ENCODE measurements at places on chromosomes 5 and 9.

DNA sequence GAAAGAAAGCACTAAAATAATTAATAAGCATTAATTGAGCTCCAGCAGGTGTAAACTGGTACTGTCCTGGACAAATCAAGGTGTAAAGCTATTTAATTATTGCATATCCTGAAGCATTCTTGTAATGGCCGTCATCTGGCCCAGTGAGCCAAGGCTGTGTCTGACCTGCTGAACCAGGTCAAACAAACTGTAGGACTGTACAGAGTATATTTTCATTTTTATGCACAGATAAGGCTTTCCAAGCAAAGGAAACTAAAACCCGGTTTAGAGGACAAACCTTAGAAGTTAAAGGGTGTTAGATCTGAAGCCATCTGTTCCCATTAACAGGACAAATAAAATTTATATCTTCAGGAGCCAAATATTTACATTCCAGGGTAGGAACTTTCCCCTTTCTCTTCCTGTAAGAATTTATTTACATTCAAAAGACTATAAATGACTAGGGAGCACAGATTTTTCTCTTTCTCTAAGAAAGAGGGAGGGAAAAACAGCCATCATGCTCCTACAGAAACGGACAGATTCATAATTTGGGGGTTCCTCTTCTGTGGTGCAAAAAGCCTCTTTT, 69.8 kb downstream of the ESM1 start:
- DNase-seq: no peak
- no peak overlapping the region for H3K27ac ChIP-seq
- no peaks in the 10 kb centered on the region for H3K4me1 ChIP-seq
- no peaks in the 10 kb centered on the region for H3K27me3 ChIP-seq

GRCh38 chr9:77546376-77546950, 101.7 kb downstream of the GNA14 start:
- no peak overlapping the region for H3K27ac ChIP-seq
- no peaks in the 10 kb centered on the region for H3K4me1 ChIP-seq

GRCh38 chr9:75233011-75233410, 144.7 kb downstream of the OSTF1 start:
- no peaks in the 10 kb centered on the region for H3K36me3 ChIP-seq
- no peaks in the 10 kb centered on the region for H3K27me3 ChIP-seq
- H3K4me1 ChIP-seq: no peaks in the 10 kb centered on the region
- H3K4me3 ChIP-seq: no peak overlapping the region
- no peak for DNase-seq
- no peak overlapping the region for H3K27ac ChIP-seq

GRCh38 chr5:38831909-38832308, 13.9 kb upstream of the OSMR start:
- H3K36me3 ChIP-seq: no peaks in the 10 kb centered on the region
- H3K4me1 ChIP-seq: no peaks in the 10 kb centered on the region
- no peak for DNase-seq
- H3K27ac ChIP-seq: no peak overlapping the region
- H3K27me3 ChIP-seq: no peaks in the 10 kb centered on the region
- no peak overlapping the region for H3K4me3 ChIP-seq

DNA sequence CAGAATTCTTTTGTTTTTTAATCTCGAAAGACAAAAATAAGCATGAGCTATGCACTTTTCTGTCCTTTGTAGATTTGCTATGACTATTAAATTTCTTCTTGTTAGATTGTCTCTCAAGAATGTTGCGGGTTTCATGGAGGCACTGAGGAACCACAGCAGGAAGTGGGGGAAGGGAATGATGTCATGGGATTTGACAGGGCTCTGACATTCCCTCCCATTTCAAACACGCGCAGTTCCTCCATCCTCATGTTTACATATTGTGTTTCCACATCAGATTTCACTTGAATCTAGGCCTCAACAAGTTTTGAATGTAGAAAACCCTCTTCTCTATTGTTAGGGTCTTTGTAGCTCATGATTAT, 154.8 kb downstream of the PALM2AKAP2 start:
- no peak for DNase-seq
- no peak overlapping the region for H3K27ac ChIP-seq
- peaks cover 16% of the 10 kb centered on the region for H3K4me1 ChIP-seq
- no peaks in the 10 kb centered on the region for H3K27me3 ChIP-seq
- no peak overlapping the region for H3K4me3 ChIP-seq

- H3K27ac ChIP-seq: no peak overlapping the region
- no peaks in the 10 kb centered on the region for H3K27me3 ChIP-seq
- no peaks in the 10 kb centered on the region for H3K4me1 ChIP-seq
- H3K36me3 ChIP-seq: no peaks in the 10 kb centered on the region
These were observed 135.8 kb downstream of the DCP2 start for GRCh38 chr5:113112435-113112834.

DNA sequence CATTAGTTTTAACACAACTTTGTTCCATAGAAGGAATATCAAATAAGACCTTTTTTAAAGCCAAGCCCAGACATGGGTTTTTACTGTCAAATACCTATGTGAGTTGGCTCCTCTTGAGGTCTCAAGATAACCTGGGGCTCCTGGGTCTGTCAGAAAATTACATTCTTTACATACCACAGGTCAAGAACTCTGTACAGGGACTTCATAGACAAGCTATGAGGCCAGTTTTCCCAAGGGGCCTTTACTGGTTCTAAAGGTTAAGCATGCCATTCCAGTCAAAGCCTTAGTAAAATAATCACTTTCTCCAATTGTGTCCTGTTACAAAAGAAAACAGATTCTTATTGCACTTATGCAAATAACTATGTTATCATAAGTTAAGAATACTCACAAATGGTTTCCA, 15.5 kb upstream of the SMC2 start:
- no peak for DNase-seq
- H3K4me1 ChIP-seq: no peaks in the 10 kb centered on the region
- no peak overlapping the region for H3K4me3 ChIP-seq
- no peaks in the 10 kb centered on the region for H3K36me3 ChIP-seq

GRCh38 chr9:88925481-88925880, 65.8 kb upstream of the S1PR3 start:
- no peaks in the 10 kb centered on the region for H3K36me3 ChIP-seq
- H3K27ac ChIP-seq: no peak overlapping the region
- no peak for DNase-seq

- H3K36me3 ChIP-seq: no peaks in the 10 kb centered on the region
- no peak overlapping the region for H3K4me3 ChIP-seq
- DNase-seq: no peak
- H3K4me1 ChIP-seq: no peaks in the 10 kb centered on the region
These were observed 164.4 kb upstream of the OR13F1 start for GRCh38 chr9:104339692-104340091.

DNA sequence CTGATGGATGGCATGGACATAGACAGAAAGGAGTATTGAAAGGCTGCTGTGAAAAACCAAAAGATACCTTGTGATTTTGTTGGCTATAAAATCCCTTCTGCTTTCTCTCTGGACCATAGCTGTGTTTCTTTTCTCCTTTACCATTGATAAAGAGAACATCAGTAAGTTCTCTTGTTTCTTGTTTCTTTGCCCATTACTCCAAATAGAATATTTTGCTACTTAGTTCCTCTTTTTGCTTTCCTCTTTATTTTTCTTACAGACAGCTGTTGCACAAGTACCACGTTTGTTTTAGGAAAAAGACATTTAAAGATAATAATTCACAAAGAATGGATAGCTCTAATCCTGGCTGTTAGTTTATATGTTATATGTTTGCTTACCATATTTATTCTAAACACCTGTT, 1129.2 kb downstream of the DTWD2 start:
- no peak for DNase-seq
- no peaks in the 10 kb centered on the region for H3K36me3 ChIP-seq
- no peaks in the 10 kb centered on the region for H3K27me3 ChIP-seq
- no peak overlapping the region for H3K27ac ChIP-seq

GRCh38 chr5:863244-863805, 12.5 kb upstream of the ZDHHC11 start:
- no peak overlapping the region for H3K27ac ChIP-seq
- no peaks in the 10 kb centered on the region for H3K4me1 ChIP-seq
- no peak for DNase-seq

DNA sequence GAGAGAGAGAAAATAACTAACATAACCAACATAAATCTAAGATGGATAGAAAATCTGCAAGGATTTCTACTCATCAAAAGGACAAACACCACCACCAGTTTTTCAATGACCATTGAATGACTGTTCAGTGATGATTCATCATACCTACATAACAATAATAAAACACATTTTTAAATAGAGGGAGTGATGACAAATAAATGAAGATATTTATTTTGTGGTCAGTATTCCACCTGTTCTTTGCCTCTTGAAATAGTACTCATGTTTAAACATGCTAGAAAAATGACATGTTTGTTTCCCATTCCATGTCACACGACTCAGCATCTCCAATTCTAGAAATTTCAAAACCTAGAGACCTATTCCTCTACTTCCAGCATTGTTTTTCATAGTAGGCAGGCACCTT, 34.6 kb upstream of the ADAMTS16 start:
- no peak overlapping the region for H3K4me3 ChIP-seq
- H3K4me1 ChIP-seq: no peaks in the 10 kb centered on the region
- no peak for DNase-seq
- no peak overlapping the region for H3K27ac ChIP-seq

DNA sequence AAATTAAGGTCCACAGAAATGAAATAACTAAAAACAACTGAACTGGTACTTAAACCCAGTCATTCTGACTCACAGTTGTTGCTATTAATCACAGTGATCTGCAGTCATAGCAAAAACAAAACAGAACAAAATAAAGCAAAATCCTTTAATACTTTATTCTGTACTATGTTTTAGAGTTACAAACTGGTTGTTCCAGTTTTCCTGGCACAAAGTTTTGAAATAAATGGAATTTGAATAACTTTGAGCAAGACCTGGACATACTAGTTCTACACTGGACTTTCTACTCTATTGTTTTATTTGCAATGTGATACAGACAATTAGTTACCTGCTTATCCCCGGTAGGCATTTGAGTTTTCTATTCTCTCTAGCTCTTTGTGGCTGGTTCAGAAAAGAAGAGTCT, 147.9 kb downstream of the DMRT2 start:
- no peaks in the 10 kb centered on the region for H3K27me3 ChIP-seq
- H3K4me3 ChIP-seq: no peak overlapping the region
- H3K4me1 ChIP-seq: no peaks in the 10 kb centered on the region
- no peaks in the 10 kb centered on the region for H3K36me3 ChIP-seq

DNA sequence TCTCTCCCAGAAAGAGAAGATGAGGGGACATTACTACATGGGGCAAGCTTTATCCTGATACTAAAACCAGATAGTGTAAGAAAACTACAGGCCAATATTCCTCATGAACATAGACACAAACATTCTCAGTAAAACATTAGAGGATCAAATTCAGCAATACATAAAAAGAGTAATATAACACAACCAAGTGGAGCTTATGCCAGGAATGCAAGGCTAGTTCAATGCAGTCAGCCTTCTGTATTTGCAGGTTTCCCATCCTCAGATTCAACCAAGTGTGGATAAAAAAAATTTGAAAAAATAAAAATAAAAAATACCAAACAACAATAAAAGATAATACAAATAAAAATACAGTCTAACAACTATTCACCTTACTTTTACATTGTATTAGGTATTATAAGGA, 31.3 kb downstream of the CCDC69 start:
- peaks cover 21% of the 10 kb centered on the region for H3K4me1 ChIP-seq
- no peak overlapping the region for H3K27ac ChIP-seq
- H3K4me3 ChIP-seq: no peak overlapping the region
- no peaks in the 10 kb centered on the region for H3K27me3 ChIP-seq
- no peak for DNase-seq

Measured in naive thymus-derived CD4-positive, alpha-beta T cell (primary cell).